Pons (tissue), 1 donor: ENCODE measurements at places on chromosomes 12 and 14.
A peak's percentile ranks its signal among the peaks of the same experiment; 100 is the strongest.

GRCh38 chr12:49783917-49784676 is 42.7 kb downstream of the TMBIM6 start:
- peak; percentile 58 for DNase-seq

DNA sequence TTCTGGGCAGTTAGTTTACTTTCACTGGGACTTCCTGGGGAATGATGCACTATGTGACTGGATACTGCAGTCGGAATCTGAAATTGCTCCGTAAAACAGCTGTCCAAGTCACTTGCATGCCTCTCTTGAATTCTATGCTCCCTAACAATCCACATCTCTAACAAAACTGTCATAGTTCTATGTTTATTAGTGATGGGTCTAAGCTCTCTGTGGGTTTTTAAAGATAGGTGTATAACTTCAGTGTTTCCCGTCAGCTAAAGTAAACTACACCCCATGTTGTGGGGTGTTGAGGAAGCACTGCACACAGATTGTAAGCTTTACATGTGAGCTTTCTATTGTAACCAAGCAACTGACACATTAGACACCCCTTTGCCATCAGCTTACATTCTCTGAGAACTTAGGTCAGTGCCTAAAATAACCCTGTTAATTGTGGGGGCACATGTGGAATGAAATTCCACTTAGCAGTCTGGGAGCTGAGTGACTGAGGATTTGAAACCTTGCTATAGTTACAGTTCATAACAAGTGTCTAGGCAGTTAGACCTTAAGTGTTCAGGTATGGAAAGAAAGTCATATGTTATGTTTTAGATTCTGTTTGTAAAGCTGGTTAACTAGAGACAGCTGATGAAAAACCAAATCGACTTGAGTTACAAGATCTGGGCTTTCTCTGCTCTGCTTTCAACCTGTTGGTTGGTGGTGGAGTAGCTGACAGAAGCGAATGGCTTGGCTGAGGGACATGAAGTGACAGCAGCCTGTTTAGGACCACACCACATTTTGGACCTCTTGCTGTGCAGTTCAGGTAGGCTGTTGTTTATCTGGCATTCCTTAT is 165.7 kb downstream of the AKAP6 start:
- peak; percentile 74 for DNase-seq

- no peak for DNase-seq
Measured at GRCh38 chr12:2826721-2827515, 7.9 kb downstream of the NRIP2 start.

- DNase-seq, result peak; percentile 32
Measured at GRCh38 chr12:127548123-127548553, 718.8 kb upstream of the TMEM132C start.

GRCh38 chr14:69850086-69850735 is 29.0 kb upstream of the SMOC1 start:
- DNase-seq, result no peak

DNA sequence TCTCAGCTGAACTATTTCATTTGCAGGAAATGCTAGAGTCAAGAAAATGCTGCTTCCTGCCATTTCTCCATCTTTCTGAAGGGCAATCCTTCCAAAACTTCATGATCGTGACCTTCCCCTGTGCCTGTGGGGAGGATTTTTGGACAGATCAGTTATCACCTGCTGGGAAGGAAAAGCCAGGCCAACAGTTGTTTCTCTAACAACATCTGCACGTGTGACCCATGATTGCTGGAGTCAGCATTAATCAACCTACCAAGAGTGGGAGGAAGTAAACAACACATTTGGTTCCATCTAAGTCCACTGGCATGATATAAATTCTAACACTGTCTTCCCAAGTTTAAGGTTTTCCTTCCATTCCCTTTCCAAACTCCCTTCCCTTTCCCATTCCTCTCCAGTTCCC is 172.7 kb downstream of the APAF1 start:
- DNase-seq, result no peak

- DNase-seq, result no peak
Measured at GRCh38 chr12:104816845-104817503, 141.1 kb downstream of the SLC41A2 start.

DNA sequence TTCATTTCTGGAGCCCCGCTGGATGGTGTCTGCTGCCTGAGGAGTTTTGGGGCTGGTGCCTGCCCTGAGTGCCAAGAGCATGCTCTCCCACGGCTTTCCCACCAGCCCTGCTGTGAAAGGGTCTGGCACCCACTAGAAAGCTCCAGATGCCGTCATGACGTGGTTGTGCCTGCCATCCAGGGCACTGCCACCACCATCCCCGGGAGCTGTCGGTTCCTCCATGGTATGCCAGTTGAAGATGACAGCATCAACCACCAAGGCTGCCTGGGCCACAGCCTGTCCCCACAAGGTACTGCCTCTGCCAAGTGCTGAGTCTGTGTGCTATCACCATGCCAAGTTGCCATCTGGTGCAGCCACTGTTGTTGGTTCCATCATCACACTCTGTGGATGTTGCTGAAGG is 85.9 kb downstream of the TTC8 start:
- no peak for DNase-seq

GRCh38 chr14:66507181-66507721 is 696 bp upstream of the GPHN start:
- no peak for DNase-seq

GRCh38 chr12:21962236-21962635 is 21.0 kb upstream of the ABCC9 start:
- DNase-seq, result no peak

- no peak for DNase-seq
Measured at GRCh38 chr14:65006261-65006721, 19.6 kb downstream of the FNTB start.

GRCh38 chr12:132131952-132132351 is 12.2 kb downstream of the DDX51 start:
- no peak for DNase-seq

DNA sequence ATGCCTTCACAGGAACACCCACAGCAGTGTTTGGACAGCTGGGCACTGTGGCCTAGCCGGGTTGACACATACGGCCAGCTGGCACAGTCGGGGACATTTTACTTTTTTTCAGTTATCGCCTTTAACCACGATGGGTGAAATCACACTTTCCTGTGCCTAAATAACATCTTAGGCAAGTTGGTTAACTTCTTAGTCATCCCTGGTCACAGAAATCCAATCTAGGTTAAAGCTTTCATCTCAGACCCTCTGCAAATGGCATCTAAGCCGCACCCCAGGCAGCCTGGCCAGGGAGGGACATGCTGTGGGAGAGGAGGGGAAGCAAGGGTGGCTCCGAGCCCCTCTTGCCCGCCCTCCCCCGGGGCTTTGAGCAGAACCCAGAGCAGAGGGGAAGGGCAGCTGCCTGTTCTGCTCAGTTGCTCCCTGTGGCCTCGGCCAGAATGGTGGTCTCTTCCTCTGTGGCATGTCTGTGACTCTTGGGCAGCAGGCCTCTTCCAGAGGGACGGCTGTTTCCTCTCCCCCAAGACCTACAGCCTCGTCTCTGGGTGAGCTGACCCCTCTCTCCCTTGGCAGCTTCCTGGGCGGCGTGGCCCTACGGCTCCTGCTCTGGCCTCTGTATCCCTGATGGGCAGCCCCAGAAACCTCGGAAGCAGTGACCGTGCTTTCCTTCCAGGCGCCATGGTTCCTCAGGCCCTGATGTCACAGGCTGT is 85.4 kb upstream of the DYNC1H1 start:
- DNase-seq, result no peak

DNA sequence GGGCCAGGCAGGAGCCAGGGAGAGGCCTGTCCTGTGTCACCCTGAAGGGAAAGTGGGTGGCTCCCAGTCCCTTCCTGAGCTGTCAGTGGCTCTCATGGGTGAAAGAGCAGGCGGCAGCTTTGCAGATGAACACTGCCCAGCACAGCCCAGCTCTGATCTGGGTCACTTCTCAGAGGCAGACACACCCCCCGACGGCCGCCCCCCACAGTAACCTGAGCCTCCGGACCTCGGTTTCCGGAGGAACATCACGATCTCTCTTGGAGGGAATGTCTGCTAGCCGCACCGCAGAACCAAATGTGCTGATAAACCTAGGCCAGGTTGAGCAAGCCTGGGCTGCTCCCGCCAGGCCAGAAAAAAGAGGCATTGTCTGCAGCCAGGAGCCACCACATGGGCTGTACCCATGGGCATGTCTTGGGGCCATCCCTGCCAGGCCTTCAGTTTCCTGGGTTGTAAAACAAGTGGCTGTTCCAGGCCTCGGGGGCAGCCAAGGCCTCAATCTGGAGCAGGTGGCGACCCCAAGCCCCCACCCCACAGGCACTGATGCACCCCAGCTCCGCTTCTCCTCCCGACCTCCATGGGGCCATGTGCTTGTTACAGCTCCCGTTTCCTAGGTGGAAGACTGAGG is 57.6 kb downstream of the NCOR2 start:
- DNase-seq, result peak; percentile 86

- no peak for DNase-seq
Measured at GRCh38 chr12:52432559-52433207, 1.5 kb downstream of the KRT75 start.

GRCh38 chr12:96436366-96437170 is 36.3 kb upstream of the CDK17 start:
- peak; percentile 31 for DNase-seq

DNA sequence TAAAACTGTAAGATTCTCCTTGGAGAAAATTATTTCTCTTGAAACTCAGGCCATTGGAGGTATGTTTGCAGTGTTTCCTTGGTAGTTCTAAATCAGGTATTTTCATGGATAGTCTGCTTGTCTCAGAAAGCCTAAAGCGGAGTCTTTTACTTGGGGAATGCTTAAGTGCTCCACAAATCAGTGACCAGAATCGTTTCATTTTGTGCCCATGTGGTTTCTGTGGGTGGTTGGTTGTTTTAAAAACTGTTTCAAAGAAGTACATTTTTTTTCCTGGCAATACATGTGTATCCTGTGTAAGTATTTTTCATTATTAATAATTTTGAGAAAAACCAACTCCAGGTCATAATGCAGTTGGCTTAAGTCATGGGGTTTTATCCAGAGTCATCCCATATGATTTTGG is 33.6 kb downstream of the CCDC91 start:
- no peak for DNase-seq

DNA sequence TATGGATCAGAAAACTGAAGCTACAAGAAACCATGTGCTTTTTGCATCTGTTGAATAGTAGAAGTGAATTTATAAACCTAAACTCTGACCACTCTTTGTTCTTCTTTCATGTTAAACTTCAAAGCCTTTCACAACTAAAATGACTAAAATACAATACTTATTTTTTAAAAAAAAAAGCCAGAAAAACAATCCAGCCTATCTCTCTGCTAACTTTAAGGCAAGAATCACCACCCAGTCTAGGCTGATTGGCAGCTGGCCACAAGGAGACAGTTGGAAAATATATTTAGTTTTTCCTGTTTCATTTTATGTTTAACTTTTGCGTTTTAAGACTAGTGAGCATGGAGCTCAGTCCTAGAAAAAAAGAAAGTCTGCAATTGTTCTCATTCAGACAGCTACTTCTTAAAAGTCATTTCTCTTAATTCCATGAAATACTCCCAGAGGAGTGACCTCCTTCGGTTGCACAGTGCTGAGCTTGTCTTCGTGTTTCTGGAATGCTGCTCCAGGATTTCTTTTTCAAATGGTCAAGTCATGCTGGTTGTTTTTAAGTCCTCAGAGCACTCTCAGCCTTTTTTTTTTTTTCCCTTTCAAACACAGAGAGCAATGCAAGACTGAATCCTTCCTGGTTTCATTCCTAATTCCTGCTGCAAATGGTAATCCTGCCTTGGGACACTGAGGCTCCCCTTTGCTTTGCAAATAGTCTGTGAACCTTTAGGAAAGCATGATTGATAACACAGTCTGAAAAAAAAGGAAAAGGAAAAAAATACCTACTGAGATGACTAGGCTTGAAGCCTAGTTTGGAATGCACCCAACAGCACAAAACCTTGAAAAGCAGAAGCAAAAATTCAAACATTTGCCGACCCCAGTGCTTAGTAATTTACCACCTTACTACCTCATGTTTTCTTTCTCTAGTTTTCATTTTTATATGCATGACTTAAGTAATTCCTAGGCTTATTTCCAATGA is 233.3 kb upstream of the DAAM1 start:
- peak; percentile 31 for DNase-seq

DNA sequence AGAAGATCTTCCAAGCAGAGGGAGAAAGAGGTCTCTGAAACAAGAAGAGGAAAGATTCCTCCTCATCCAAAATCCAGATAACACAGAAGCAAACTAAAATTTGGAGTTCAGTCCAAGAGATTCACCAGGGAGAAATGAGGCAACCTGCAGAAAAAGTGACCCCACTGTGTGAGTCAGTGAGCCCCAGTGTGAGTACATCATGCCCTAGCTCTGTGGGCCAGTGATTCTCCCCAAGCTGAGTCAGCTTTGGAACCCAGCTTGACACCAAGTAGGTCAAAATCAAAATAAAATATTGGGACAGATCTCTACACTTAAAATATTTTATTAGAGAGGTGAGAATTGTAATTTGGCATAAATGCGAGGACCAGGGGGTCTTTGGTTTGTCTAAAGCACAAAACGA is 17.2 kb downstream of the CLEC2B start:
- no peak for DNase-seq
